ENCODE measurements at places on chromosomes 1 and 21. TPM values are rescaled to one million over a fixed set of nuclear protein-coding genes. Genes with fewer than 3 reads are reported as not detected.

GRCh38 chr21:30437010-30437565, 3.0 kb upstream of the KRTAP15-1 start:
- DNase-seq: no peak

- no peak for DNase-seq
Measured at GRCh38 chr1:152954436-152954835, 7.4 kb downstream of the SPRR5 start.

DNA sequence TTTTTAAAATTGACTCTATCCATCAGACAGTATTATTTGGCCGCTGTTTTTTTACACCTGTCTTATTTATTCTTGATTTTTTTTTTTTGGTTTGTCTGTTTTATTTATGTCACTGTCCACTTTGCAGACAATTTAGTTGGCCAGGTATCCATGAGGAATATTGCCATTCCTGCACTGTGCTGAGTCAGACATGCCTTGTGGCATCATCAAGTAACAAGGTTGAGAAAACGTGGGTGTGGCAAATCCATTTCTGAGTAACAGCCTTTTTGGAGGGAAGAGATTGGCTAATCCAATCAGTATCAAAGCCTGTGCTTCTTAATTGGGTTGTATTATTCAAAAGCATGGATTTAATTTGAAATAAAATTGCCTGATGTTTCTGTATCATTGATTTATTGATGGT, 463.1 kb downstream of the USP25 start:
- no peak for DNase-seq

DNA sequence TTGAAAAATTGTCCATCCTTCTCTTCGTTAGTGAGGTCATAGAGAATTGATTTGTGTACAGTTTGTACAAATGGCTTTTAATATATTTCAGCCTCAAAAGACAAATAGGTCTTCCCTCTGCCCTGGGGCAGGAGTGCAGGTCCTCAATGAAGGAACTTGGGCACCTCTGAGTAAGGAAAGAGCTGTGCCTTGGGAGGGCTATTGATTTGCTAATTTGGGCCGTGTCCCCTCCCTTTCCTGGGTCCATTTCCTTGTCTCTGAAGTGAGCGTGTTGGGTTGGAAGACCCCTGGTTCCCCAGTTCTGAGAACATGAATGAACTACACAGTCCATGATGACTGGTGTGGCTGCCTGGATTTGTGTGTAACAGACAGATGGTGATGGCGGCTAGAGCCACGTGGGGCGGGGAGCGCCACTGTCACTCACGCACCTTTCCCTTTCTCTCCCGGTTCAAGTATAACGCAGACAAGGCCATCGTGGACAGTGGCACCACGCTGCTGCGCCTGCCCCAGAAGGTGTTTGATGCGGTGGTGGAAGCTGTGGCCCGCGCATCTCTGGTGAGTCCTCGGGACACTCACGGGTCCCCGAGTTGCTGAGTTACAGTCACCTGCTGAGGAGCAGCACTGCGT, 71.0 kb upstream of the FAM3B start:
- no peak for DNase-seq

DNA sequence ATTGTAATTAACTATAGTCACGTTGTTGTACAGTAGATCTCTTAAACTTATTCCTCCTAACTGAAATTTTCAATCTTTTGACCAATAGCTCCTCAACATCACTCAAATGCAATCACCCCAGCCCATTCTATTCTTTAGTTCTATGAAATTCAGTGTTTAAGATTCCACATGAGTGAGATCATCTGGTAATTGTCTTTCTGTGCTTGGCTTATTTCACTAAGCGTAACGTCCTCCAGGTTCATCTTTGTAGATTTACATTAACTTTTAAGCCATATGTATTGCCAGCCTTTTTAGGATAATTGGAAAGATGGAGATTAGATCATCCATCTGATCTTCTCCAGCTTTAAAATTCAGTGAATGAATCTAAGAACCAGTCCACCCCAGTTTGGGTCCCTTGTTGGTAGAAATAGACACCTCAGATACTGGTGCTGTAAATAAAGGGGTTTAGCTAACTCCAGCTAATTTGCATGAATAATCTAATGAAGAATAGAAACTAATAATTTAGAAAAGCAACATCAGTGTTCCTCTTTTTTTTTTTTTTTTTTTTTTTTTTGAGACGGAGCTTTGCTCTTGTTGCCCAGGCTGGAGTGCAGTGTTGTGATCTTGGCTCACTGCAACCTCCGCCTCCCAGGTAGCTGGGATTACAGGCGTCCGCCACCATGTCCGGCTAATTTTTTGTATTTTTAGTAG, 7.0 kb downstream of the S100A10 start:
- no peak for DNase-seq

DNA sequence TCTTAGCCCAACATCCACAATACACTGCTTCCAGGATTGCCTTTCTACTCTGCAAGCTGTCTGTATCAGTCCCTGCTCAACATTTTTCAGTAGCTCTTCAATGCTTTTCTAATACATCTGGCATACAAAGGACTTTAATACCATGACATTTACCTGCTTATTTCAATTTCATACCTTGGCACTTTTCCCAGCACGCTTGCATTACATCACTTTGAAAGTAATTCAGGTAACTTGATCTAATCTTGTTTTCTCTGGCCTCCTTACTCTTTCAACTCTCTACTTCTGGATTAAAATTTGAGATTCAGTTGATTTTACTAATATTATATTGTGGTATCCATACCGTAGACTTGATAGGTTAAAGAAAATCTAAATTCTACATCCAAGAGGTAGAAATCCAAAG, 103.0 kb downstream of the PTGS2 start:
- DNase-seq: no peak

DNA sequence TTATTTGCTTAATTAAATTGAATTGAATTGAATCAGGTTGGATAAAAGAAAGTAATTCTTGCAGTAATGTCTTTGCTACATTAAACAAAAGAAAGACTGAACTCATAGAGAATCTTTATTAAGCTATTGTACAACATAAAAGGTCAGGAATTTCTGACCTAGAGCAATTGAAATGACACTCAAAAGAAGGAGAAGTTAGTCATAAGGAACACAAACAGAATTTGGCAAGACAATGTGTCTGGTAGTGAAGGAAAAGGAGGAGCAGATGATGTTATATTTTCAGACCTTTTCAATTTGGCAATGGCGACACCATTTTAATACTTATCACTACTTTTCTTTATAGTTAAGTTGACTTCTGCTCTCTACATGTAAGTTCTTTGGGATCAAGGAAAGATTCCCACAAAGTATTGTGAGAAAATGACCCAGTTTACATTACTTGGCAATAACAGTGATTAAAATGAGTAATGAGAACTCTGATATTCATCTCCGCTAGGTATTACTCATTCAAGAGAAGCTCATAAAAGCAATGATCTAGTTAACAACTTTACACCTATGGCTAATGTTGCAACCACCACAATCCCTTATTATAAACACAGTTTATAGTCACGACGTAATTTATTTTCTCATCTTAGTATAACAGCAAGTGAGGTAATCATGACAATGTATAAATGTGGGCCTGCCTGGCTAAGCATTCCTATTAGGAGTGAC, 14.7 kb upstream of the KRTAP21-1 start:
- no peak for DNase-seq

DNA sequence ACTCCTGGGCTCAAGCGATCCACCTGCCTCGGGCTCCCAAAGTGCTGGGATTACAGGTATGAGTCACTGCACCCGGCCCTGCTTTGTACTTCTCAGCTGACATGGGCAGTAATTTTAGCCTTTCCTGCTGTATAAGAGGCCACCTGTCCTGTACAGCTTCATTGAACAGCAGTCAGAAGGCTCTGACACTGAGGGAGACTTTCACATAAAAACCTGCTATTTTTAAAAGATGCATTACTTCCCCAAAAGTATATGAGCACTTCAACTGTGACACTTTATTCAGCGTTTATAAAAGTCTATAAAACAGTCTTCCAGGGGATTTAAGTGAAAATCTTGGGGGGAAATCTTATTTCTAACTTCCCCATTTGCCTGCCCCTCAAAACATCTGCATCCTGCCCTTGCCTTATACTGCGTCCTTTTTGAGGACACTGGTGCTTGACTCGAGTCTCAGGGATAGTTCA, 17.6 kb downstream of the RNU5D-1 start:
- DNase-seq: no peak

- no peak for DNase-seq
Measured at GRCh38 chr1:201740670-201741111, 88.3 kb upstream of the IPO9 start.

DNA sequence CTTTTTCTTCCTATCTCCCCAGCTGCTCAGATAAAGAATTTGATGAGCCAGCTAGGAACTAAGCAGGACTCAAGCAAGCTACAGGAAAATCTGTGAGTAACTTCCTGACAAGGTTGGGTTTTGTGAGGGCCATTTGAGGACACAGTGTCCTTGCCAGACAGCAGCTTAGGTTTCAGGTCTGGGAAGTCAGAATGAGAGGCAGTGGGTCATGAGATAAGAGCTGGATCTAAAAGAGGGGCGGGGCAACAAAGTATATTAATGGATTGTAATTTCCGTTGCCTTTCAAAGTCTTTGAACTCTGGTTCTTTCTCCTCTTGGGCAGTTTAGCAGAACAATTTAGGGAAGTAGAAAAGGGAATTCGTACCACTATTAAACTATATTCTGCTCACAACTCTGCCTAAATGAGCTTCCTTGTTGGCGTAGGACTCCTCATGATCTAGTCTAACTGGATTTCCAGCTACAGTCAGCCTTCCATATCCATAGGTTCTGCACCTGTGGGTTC, 16.6 kb downstream of the STX12 start:
- no peak for DNase-seq

DNA sequence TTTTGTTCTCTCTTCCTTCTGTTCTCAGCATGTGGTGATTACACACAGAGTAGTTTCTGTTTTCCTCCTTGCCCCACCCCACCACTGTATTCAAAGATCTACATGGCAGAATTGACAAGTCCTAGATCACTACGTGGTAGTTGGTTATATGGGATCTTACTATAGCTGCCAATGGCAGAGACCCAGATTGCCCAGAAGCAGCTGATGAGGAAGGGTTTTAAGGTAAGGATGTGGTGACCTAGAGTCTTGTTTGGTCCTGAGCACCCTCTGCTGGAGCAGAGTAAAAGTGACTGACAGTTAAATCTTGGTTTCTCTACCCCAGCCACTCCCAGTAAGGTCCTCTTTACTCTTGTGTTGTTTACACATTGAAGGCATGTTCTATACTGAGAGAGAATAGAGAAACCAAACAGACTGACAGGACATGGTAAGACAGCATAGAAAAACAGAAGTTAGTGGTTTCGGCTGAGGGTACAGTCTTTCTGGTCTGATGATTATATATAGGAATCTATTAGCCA, 22.8 kb upstream of the STRIP1 start:
- peak; percentile 26 for DNase-seq

DNA sequence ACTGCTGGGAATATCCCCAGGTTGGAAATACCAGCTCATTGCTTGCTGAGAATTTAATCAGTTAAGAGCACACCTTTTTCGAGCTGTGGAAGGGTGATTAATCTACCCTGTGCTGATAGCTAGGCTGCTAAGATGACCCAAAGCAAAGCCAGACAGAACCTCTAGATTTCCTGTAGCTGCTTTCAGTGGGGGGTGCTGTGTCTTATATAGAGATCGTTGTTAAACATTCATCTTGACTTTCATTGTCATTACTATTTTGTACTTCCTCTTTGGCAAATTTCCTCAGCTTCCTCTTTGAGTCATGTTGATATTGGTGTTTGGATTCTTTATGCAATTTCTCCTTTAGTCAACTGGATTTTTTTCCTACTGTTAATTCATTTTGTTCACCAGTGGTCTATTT, 155.3 kb downstream of the DISC1 start:
- DNase-seq: no peak

DNA sequence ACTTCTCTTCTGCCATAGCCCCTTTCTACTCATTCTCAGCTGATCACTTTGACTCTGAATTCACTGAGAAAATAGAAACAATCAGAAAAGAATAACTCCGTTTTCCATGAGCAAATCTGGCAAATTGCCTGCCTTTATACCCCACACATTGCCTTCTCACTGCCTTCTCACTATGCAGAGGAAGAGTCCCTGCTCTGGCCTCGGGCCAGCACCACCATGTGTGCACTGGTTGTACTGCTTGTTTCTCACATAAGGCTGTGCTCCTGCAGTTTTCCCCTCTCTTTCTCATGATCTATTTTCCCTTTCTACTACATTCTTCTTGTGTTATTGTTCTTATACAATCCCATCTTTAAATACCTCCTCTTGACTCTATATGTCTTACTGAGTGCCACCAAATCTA, 2.3 kb upstream of the HMGCS2 start:
- DNase-seq: no peak

- DNase-seq: no peak
Measured at GRCh38 chr1:46622344-46622743, 5.7 kb upstream of the MOB3C start.

DNA sequence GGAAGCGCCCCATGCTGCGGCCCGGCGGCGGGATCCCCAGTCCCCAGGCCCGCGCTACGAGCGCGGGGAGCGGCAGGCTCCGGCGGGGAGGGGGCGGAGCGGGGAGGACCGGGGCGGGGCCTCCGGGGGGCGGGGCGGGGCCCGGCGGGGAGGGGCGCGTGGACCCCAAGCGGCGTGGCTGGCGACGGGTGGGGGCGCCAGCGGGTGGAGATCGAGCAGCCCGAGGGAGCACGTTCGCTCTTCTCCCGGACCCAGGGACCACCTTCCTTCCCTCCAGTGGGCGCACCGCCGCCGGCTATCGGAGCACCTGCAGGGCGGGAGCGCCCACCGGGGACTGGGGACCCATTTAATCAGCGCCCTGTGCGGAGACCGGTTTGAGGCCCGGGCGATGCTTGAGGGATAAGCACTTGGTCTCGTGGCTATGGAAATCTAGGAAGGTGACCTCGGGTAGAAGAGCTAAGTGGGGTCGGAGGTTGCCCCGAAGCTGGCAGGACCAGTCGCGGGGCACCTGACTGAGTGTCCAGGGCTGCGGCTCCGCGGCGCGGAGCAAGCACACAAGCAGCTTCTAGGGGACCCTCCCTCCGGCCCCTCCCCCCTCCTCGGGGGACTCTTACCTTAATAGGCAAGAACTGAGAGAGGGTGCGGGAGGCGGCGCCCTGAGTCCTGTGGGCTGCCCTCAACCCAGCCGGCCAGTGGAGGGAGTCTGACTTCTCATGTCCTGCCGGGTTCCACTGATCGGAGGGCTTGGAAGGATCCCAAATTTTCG, at the start of gene TSPAN2:
TSPAN2 (minus strand) TSS at position 84 of the 766 bp plus-strand sequence; CDS start at position 13, 71 bp downstream.
- peak; percentile 61 for DNase-seq

COL6A1 gene
- polyA plus RNA-seq: not detected

MANEAL gene
- 0.58 TPM for polyA plus RNA-seq

TRIM46 gene
- polyA plus RNA-seq: 1.6 TPM

CSMD2 gene
- not detected for polyA plus RNA-seq

SELL gene
- 876 TPM for polyA plus RNA-seq

GJA5 gene
- polyA plus RNA-seq: not detected
